Activated CD4-positive, alpha-beta T cell treated with anti-CD3 and anti-CD28 coated beads for 24 hours (primary cell): ENCODE measurements at places on chromosomes 12 and 14.

DNA sequence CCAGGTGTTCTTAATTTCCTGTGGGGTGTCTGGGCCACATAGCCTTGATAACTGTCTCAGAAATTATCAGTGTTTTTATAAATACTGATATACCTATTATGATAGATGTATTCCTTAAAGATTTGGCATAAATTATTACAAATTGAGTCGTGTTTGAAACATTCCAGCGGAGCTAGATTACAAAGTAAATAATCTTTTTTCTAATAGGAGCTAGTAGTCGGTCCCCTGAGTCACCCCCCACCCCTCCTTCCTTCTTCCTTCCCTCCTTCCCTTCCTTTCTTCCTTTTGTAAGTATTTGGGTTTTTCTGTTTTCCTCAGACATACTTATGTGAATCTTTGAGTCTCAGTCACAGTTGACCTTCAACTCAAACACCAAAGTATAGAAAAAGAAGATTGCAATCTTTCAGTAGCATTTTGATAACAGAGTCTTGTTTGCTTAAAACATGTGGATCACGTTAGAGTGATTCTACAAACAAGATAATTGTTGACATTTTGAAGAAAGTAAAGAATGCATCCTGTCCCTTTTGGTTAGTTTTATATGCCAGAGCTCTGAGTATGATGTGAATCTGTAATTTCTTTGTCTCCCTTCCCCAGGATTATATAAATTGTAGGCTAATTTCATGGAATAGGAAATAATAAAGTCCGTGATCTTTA lies 264.0 kb downstream of the FUT8 start:
- DNase-seq: no peak

GRCh38 chr12:75205558-75205957 lies 4.1 kb downstream of the KCNC2 start:
- DNase-seq: no peak

DNA sequence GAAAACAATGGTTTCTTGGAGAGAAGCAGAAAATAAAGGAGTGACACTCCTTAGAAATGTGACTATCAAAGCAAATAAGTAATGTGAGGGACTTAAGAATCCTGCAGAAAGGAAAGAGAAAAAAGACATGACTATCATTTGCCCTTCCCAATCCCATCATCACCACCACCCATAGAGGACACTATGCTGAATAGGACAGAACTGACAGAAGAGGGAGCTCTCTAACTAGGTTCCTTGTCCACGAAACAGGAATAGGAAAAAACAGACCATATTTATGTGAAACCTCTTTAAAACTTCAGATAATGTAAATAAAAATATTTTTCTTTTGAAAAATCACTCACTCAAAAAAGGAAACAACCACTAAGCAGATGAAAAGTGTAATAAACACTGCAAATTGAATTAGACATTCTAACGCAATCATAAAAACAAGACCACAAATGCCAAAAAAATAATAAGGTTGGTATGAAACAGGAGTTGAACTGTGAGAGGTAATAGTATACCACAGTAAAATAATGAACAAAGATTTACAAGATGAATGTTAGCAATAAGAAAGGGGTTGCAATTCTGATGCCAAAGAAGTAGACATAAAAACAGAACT lies 24.1 kb downstream of the KLRD1 start:
- no peak for DNase-seq

DNA sequence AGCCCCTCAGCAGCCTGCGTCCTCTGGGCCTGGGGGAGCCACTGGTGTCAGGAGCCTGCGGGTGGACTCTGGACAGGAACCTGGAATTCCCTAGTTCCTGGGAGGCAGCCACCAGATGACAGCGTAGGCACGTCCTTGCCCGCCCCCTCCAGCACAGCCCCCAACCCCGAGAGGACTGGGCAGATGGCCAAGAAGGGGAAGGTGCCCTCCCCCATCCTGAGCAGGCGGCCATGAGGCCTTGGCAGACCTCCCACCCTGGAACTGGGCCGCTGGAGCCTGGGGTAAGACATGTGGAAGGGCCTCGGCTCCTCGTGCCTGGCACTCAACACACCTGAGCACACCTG lies 60.4 kb upstream of the FBRSL1 start:
- no peak for DNase-seq

GRCh38 chr14:103707329-103708263 lies 7.7 kb downstream of the XRCC3 start:
- DNase-seq: no peak

DNA sequence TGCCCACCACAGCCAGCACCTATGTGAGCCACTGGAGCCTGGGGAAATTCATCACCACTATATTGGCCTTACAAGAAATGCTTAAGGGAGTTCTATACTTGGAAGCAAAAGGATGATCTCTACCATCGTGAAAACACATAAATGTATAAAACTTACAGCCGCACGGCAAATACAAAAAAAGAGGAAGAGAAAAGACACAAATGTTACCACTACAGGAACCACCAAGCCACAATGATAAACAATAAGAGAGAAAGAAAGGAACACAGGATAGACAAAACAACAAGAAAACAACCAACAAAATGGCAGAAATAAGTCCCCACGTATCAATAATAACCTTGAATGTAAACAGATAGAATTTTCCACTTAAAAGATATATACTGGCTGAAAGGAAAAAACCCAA lies 267.5 kb downstream of the TMEM121 start:
- DNase-seq: no peak

- DNase-seq: no peak
Observed at GRCh38 chr14:81220580-81220829, 254 bp downstream of the GTF2A1 start.

DNA sequence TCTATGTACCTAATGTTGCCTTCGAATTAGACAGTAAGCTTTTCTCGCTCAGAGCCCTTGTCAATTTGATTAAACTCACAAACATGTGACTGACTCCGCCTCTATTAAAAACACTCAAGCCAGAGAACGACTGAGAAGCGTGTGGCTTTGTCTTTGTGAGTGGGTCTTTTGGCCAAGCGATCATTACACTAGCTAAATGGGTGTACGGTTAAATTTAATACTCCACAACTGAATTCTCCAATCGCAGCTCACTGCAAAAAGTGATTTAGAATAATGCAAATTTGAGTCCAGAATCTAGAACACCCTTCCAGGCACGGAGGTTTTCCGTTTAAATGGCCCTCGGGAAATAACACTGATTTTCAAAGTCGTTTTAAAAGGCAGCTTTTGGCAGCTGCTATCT lies 253.7 kb downstream of the EFCAB11 start:
- no peak for DNase-seq

DNA sequence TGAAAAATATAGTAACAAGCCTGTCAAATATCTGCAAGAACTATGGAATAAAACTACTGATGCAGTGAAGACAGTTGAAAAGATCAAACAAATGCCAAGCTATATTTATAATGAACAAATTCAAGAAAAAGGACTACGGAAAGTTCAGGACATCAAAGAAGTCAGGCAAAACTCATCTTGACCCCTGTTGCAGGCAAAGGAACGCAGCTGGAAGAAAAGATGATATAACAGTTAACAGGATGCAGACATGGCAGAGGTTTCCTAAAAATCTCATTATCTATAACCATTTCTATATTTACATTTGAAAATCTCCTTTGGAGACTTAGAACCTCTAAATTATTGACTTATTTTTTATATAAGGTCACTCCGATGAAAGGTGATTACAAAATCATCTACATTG lies 34.1 kb downstream of the MDM2 start:
- no peak for DNase-seq

GRCh38 chr14:71966528-71966927 lies 34.3 kb downstream of the RGS6 start:
- no peak for DNase-seq

- no peak for DNase-seq
Observed at GRCh38 chr12:50119387-50119786, 7.4 kb downstream of the COX14 start.

DNA sequence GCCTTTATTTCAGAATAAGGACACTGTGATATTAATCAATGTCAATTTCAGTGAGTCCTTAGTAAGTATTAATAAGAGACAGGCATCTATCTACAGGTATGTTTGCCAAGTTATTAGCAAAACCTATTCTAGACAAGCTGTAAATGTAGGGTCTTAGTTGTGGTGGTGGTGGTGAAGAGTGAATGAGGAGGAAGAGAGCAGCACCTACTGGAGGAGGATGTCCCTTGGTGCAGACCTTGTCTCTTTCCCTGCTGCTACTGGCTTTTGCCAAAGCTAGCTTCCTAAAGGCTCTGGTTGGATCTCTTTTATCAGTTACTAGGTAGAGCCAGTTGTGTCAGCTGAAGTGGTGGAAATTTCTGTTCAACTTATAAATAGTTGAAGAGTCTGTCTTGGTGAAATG lies 304.8 kb upstream of the ATP2B1 start:
- DNase-seq: no peak

GRCh38 chr12:130791629-130792028 lies 47.4 kb downstream of the STX2 start:
- no peak for DNase-seq

DNA sequence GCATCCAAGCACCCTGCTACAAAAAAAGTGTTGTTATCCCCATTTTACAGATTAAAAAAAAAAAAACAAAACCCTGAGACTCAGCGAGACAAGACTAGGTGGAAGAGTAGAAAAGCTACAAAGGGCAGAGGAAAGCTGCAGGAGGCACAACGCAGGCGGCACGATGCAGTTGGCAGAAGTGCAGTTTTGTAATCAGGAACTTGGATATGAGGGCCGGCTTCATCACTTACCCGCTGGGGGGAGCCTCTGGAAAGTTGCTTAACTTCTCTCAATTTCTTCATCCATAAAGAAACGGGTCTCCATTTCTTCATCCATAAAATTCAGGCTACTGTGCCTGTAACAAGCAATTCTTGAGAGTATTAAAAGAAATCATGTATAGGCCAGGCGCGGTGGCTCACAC lies 33.1 kb upstream of the CCDC60 start:
- DNase-seq: no peak

DNA sequence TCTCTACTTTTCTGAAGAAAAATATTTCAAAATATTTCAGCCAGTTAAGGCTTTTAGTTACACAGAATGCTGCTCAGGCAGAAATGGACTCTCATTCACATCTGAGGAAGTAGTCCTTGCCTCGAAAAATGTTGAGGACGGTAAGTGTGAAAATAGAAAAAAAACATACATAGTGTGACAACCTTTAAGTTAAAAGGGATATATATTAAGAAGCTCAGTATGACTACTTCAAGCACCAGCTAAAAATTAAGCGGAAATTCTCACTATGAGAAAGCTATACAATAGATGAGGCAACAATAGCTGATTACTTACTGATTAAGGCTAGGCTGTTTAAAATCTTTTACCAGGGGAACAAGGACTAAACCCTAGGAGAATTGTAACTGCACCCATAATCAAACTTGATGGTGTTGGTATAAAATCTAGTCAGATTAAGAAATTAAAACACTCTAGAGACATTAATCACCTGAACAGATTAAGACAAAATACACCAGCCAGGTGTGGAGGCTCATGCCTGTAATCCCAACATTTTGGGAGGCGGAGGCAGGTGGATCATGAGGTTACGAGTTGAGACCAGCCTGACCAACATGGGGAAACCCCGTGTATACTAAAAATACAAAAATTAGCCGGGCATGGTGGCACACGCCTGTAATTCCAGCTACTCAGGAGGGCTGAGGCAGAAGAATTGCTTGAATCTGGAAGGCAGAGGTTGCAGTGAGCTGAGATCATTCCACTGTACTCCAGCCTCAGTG lies 53.9 kb downstream of the HNRNPC start:
- DNase-seq: no peak

GRCh38 chr14:73718418-73719251 lies 4.5 kb upstream of the PNMA1 start:
- DNase-seq: no peak

DNA sequence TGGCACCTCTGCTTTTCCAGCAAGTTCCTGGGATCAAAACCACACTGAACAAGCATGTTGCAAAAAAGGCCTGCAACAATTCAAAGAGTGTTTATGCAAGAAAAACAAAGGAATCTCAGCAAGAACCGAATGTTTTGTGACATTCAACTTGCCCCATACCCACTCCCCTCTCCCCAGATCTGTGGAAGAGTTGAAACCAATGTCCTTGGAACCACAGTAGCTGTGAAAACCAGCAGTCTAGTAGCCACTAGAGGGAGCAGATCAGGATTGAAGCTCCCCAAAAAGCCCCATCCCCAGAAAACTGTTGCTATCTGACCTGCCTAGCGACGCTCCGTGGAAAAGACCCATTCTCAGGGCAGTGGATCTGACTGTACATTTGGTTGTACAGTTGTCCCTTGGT lies 27.1 kb downstream of the PRKAB1 start:
- no peak for DNase-seq

- no peak for DNase-seq
Observed at GRCh38 chr12:31664038-31664437, 4.5 kb downstream of the ETFBKMT start.

DNA sequence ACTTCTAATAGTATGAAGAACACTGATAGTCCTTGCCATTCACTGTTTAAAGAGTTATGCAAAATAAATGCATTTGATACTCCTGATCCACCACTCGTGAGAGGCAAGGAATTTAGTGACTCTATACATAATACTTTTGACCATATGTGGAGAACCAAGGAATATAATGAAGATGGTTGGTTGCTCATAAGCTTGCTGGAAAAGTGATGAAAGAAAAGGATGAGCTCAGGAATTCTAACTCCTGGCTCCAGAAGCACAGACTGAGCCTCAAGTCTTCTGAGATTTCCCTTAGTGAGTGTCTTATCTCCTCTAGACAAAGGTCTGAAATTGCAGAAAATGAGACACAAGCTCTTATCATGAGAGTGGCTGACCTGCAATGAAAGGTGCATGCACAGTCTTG lies 57.1 kb upstream of the KRAS start:
- no peak for DNase-seq

- no peak for DNase-seq
Observed at GRCh38 chr14:27061299-27061698, 463.5 kb upstream of the NOVA1 start.

- DNase-seq: no peak
Observed at GRCh38 chr12:98788396-98788795, 143.3 kb downstream of the APAF1 start.

GRCh38 chr12:25107920-25108319 lies 87.0 kb downstream of the DNAI7 start:
- DNase-seq: no peak

GRCh38 chr12:14157088-14157747 lies 175.8 kb upstream of the GRIN2B start:
- no peak for DNase-seq

DNA sequence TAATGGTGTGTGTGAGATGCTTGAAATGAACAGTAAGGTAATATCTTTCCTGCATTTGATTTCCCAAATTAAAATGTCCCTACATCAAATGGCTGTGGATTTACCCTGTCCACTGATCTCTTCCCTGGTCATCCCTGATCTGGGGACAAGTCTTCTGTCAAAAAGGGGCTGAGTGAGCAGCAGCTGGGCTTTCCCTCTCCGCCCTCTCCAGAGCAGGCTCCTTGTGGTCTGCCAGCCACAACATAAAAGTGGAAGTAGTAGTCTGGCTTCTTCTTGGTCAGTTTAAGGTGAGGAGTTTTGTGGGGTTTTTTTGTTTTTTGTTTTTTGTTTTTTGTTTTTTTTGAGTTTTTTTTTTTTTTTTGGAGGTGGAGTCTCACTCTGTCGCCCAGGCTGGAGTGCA lies 25.2 kb upstream of the PLXNC1 start:
- DNase-seq: no peak
